ENCODE measurements at places on chromosomes 7 and 10.
A peak's percentile ranks its signal among the peaks of the same experiment; 100 is the strongest.

- DNase-seq, result no peak
Measured at GRCh38 chr10:77671594-77672252, 34.1 kb upstream of the KCNMA1 start.

DNA sequence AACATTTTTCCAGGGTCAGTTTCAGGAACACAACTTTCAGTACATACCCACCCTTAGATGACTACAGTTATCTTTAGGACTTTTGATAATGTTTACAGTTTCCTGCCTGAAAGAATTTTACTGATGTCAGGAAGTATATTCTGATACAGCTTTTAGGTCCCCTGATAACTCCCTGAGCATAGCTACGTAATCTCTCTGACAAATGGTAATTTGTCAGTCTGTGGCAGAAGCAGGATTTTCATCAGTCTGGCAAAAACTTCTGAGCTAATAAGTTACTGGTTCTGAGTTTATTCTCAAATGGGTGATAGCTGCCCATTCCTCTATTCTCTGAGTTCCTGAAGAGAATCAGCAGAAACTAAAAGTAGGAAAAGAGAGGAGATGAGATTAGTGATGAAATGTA lies 270.1 kb upstream of the MTPN start:
- no peak for DNase-seq

GRCh38 chr7:93284908-93285307 lies 52.7 kb downstream of the VPS50 start:
- DNase-seq, result no peak

GRCh38 chr10:84238909-84239308 lies 2.4 kb downstream of the LRIT1 start:
- no peak for DNase-seq

- DNase-seq, result peak; percentile 9
Measured at GRCh38 chr10:103967448-103968071, 620 bp downstream of the SLK start.

GRCh38 chr10:3528823-3529403 lies 256.1 kb downstream of the KLF6 start:
- no peak for DNase-seq

GRCh38 chr7:5997210-5997808 lies 11.5 kb downstream of the PMS2 start:
- no peak for DNase-seq

DNA sequence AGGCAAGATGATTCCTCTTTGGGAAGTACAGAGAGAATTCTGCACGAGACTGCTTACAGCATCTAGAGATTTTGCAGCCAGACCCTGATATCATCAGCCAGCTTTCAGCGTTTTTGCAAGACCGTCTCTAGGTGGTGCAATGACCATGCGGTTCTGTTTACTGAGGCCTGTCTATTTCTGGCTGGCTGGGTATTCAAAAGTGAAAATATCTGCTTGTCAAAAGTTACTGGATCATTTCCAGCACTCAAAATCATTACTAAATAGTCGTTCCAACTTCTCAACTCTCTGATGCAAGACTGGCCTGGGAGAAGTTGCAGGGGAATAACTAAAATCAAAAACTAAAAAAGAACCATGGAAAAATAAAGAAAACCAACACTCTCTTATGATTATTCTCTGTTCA lies 240.1 kb downstream of the ELMO1 start:
- peak; percentile 33 for DNase-seq

DNA sequence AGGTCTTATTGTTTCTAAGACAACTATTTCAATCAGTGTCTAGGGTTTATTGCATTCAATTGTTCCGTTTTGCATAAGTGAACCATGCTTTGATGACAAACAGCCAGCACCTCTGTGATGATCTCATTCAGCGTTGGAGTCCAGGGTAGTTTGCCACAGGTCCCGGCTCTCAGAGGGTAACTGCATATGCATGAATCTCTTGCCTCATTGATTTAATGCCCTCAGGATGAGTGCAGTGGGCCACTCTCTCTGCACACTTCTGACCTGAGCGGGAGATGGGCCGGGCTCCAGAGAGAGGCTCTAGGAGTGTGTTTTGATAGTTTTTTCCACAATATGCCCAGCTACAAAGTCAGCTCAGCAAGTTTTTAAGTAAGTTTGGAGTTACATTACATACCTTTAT lies 83.9 kb downstream of the HECW1 start:
- no peak for DNase-seq

DNA sequence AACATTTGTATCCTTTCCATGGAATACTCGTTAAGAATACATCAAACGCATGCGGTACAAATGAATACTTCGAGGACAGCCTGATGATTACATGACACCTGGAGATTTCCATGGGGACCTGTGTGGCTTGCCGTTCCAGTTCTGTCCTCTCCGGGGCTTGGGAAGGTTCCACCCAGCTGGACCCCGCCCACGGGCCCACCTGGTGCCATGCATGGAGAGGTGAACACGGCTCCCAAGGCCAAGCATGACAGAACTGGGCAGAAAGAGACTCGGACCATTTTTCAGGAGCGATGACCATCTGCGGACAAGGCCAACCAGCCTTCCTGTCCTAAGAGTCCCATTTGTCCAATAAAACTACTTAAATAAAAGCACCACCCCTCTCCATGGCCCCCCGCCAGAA lies 80.1 kb downstream of the TEX36 start:
- DNase-seq, result no peak

DNA sequence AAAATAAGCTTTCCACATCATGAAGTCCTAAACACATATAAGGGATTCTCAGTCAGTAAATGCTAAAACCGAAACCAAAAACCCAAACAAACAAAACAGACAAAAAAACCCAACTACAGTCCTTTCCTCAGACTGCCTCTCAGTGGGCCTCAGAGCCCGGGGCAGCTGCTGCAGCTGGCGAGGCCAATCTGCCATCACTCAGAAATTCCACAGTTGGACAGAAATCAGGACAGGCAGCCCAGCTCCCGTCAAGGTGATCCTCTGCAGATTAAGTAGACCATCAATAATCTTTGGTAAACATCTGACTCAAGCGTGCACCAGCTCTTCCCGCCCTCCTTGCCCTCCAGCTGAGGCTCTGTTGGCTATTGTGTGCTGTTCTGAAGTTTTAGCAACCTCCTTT lies 142.2 kb downstream of the ATXN7L1 start:
- no peak for DNase-seq

DNA sequence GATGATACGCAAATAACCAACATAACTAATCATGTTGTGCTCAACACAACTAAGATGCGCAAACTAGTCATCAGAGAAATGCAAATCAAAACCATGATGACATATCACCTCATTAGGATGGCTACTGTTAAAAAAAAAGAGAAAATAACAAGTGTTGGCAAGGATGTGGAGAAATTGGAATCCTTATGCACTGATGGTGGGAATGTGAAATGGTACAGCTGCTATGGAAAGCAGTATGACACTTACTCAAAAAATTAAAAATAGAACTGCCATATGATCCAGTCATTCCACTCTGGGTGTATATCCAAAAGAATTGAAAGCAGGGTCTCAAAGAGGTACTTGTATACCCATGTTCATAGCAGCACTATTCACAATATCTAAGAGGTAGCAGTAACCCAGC lies 42.9 kb downstream of the SLIT1 start:
- no peak for DNase-seq

- DNase-seq, result no peak
Measured at GRCh38 chr7:36019980-36020379, 133.1 kb upstream of the EEPD1 start.

DNA sequence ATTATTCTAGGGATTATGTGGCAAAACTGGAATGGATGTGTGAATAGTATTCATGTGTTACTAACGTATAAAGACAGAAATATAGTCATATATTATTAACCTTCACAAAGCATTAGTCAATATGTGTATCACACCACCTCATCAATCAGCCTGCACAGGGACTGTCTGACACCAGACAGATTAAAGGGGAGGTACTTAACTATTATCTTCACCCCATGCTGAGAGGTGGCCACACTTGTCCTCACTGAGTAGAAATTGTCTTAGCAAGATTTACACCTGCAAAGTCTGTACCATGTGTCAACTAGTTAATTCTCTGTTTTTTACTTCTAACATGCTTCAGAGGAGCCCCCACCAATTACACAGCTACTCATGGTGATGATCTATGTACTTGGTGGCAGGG lies 146.3 kb upstream of the LRGUK start:
- DNase-seq, result no peak

GRCh38 chr10:73810735-73811465 lies 498 bp downstream of the NDST2 start:
- DNase-seq, result peak; percentile 72

- DNase-seq, result no peak
Measured at GRCh38 chr7:525740-526139, 6.1 kb upstream of the PDGFA start.

DNA sequence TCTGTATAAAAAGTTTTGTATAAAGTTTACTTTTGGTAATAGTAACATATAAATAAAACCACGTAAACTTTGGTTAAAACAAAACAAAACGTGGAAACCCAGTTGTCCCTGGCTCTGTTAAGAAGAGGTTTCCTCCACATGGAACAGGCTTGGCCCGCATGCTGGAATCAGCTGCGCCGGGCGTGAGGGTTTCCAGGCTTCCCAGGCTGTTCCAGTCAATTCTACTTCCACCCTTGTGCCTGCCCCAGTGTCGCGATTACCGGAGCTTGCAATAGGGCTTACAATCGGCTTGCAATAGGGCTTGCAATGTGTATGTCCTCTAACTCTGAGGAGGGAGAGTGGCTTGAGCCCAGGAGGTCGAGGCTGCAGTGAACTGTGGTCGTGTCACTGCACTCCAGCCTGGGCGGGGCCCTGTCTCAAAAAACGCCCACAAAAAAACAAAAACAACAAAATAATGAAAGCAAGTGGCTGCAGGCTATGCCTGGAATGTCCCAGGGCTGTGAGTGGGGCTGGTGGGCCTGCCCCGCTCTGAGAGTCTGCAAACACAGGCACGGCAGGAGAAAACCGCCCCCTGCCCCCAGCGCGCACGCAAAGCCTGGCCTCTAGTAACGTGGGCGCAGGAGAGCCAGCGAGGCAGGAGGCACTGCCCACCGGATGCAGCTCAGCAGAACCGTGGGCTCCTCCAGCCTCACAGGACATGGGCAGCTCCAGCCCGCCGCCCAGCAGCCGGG lies 16.3 kb downstream of the CYP2W1 start:
- DNase-seq, result no peak

GRCh38 chr7:127337581-127337980 lies 54.9 kb downstream of the ZNF800 start:
- no peak for DNase-seq

- DNase-seq, result no peak
Measured at GRCh38 chr7:134703782-134704181, 57.1 kb downstream of the BPGM start.

GRCh38 chr7:51980313-51980712 lies 663.7 kb upstream of the COBL start:
- no peak for DNase-seq

- no peak for DNase-seq
Measured at GRCh38 chr7:41445432-41445831, 257.5 kb downstream of the INHBA start.

DNA sequence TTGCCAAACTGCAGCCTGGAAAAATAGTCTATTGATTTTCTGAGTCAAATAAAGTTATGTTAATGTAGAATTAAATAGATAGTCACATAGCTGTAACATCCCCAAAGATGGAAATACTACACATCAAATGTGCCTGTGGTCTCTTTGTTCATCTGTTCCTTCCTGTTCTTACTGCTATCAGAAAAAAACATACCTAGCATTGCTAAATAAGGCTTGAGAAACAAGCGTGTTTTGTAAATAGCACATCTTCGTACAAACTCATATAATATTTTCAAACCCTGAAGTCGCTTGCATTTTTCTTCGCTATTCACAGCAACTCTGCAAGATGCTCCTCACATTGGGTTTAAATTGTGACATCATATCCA lies 116.1 kb downstream of the KLF6 start:
- no peak for DNase-seq

DNA sequence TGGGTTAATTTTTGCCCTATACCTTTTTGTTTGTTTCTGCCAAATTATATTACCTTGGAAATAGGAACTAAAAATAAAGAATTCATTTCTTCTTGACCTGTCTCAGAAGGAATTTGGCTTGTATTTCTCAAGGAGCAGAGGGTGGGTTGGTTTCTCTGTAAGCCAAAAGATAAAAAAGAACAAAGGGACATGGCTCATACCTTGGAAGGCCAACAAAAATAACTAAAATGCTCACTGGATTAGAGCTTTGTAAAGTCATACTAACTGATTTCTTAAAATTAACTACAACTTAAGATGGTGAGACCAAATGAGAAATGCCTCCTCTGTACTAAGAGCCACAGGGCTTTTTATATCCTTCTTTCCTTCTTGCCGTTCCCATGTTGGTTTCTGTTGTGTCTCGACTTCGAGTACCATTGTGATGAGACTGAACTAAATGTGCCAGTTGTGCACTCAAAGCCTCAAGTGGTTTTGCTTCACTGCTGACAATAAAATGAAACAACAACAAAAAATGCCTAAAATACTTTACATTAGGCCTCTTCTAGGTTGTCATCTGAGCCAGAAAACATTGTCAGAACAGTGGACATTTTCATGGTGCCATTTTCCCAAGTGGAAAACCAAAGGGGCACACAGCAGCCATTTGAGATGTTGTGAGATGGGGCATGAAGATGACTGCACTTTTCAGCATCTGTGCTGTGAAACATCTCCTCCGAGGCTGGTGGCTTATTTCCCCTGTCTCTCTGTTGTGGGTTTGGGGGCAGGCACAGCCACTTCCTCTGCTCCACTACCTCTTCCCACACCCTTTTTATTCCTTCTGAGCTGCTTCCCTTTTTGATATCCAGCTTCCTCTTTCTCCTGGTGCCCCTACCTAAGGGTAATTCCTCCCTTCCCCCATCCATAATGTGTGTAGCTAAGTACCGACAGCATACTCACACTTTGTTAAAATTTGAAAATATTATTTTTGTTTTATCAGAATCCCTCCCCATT lies 51.8 kb upstream of the AGR3 start:
- no peak for DNase-seq

GRCh38 chr10:103395754-103396066 lies 565 bp downstream of the ATP5MK start:
- no peak for DNase-seq

DNA sequence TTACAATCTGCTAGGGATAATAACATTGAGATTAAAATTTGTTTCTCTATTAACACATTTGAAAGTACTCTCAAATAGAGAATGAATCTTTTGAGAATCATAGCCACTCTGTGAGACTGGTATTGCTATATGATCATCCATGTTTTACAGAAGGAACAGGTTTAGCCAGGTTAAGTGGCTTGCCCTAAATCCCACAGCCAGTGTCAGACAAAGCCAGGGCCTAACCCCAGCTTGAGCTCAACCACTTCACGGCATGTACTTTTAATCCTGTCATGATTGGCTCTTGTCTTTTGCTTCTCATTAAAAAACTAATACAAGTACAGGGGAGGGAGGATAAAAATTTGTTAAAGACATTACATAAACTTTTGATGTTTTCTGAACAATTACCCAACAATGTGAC lies 3.8 kb upstream of the ZNRF2 start:
- DNase-seq, result no peak

- DNase-seq, result no peak
Measured at GRCh38 chr7:30395676-30396075, 82.9 kb downstream of the NOD1 start.
